Omental fat pad (tissue), 4 donors: ENCODE measurements at places on chromosomes 16 and 17. TPM values are rescaled to one million over a fixed set of nuclear protein-coding genes. Genes with fewer than 3 reads are reported as not detected.

GRCh38 chr17:49555495-49556222, 20.0 kb upstream of the NXPH3 start:
- DNase-seq, result no peak

GRCh38 chr17:1870592-1870991, 40.8 kb downstream of the RPA1 start:
- no peak for DNase-seq

GRCh38 chr17:65707780-65708179, 146.3 kb upstream of the AXIN2 start:
- no peak for DNase-seq

- DNase-seq, result no peak
Measured at GRCh38 chr16:82639263-82639662, 12.5 kb downstream of the CDH13 start.

DNA sequence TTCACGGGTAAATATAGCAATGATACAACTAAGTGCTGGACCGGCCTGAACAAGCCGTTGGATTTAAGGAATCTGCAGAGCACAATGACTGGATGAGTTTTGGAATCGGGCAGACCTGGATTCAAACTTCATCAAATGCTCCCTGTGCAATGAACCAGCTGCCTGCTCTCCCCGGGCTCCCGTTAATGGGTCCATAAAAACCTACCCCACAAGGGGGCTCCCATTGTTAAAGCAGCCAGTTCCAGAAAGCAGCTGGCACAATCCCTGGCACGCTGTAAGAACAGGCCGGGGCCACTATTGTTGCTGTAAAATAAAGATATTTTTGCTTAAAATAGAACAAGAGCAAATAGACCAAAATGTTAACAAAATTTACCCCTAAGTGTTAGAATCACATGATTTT, 131.9 kb downstream of the C16orf95 start:
- DNase-seq, result no peak

- peak; percentile 32 for DNase-seq
Measured at GRCh38 chr16:73713778-73714495, 582.7 kb upstream of the PSMD7 start.

ELAC2 gene
- total RNA-seq, result 89.5 TPM

SPATA32 gene
- total RNA-seq, result 0.65 TPM

GRCh38 chr17:80316927-80317705, 56.5 kb downstream of the RNF213 start:
- no peak for DNase-seq

DNA sequence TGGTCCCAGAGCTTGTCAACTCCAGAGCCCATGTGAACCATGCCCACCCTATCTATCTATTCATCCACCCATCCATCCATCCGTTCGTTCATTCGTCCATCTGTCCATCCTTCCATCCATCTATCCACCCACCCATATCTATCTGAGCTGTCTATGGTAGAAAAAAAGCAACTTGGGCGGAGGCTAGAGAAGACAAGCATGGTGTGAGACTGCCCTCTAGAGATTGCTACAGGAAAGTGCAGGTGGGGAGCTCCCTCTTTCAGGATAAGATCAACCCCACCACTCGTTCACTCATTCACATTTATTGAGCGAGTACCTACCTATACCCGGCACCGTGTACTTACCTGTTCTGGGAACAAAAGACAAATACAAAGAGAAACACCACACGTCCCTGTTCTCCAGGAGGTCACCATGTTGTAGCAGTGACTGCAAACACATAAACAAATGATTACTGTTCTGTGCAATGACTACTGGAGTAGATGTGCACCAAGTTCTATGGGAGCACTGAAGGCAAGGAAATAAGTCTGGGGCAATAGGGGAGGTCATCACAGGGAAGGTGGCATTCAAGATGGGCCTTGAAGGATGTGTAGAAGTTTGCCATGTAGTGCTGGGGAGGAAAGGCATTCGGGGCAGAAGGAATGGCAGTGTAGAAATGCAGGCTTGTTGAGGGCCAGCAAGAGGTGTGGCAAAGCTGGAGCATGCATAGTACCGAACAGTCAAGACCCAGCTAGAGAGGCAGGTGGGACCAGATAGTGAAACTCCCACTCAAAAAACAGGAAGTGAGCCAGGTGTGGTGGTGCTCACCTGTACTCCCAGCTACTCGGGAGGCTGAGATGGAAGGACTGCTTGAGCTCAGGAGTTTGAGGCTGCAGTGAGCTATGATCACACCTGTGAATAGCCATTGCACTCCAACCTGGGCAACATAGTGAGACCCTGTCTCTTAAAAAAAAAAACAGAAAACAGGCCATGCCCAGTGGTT, 13.4 kb upstream of the ATP5MC1 start:
- DNase-seq, result no peak

DNA sequence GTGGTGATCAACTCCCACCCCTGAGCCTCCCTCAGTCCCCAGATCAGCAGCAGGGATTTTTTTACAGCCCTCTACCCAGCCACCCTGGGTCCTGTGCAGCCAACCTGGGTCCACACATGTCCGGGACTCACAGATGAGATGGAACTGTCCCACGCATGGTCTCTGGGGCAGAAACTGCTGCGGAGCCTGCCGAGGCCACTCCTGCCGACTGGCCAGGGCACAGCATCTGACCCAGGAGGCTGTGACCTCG, 48.0 kb upstream of the ZCCHC14 start:
- DNase-seq, result no peak

DNA sequence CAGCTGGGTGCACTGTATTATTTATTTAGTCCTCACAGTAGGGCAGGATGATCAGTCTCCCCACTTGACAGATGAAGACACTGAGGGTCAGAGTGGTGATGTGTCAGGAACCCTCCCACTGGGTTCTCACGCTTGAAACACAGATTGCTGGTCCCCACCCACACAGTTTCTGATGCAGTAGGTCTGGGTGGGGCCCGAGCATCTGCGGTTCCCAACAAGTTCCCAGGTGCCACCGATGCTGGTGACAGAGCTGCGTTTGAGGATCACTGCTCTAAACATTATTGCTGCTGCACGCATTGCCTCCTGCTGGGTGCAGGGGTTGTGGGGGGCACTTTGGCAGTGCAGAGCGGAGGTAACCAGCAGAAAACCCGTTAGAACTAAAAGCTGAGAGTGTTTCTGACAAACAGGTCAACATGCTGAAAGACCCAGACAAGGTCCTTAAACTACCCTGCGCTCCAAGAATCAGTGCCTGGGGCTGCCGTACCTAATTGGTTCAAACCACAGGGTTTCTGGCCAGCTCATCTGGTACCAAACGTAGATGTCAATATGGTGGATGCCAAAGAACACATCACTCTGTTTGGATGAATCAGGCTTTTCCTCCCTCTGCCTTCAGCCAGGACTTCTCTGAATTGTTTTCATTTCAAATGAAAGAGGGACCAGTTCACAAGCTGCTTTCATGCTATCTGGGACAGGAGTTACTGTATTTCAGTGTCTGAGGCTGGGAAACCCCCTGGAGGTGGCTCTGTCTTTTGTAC, 76.0 kb downstream of the ABCC1 start:
- DNase-seq, result no peak

- DNase-seq, result no peak
Measured at GRCh38 chr16:67779256-67780014, 26.9 kb downstream of the RANBP10 start.

GDPD3 gene
- total RNA-seq, result 1.6 TPM

- no peak for DNase-seq
Measured at GRCh38 chr16:11066261-11066870, 122.0 kb downstream of the CLEC16A start.

KRT28 gene
- total RNA-seq, result not detected

- DNase-seq, result no peak
Measured at GRCh38 chr16:50318796-50319578, 49.8 kb downstream of the BRD7 start.

GRCh38 chr17:50754521-50754920, 12.8 kb downstream of the ANKRD40CL start:
- no peak for DNase-seq

DNA sequence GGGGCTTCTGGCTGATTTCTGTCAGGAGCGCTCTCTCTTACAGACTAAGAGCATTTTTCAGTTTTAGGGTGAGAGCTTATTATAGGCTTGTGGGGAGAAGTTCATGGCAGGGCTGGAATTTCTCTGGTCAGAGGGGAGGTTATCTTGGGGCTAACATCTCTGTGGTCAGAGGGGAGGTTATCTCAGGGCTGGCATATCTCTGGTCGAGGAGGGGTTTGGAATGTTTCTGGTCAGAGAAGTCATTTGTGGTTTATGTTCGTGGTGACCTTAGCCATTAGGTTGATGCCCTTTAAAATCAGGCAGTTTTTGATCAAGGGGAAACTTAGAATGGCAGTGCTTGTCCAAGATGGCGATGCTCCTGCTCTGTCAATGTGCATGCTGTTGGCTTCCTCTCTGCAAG, 10.8 kb upstream of the USP31 start:
- DNase-seq, result no peak

DNA sequence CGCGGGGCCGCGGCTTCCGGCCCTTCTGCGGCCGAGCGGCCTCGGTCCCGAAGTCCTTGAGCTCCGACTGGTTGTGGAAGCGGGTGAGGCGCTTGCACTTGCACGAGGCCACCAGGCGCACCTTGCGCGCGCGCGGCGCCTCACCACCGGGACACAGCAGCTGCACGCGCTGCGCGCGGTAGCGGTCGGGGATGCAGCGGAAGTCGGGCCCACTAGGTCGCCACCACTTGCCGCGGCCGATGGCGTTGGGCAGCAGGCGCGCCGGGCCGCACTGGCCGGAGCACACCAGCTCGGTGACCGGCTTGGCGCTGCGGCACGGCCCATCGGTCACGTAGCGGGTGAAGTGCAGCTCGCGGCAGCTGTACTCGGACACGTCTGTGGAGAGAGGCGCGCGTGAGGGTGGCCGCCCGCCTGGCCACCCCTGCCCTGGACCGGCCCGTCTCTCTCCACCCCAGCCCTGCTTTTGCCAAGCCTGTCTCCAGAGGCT, 3.2 kb downstream of the SOST start:
- no peak for DNase-seq

DNA sequence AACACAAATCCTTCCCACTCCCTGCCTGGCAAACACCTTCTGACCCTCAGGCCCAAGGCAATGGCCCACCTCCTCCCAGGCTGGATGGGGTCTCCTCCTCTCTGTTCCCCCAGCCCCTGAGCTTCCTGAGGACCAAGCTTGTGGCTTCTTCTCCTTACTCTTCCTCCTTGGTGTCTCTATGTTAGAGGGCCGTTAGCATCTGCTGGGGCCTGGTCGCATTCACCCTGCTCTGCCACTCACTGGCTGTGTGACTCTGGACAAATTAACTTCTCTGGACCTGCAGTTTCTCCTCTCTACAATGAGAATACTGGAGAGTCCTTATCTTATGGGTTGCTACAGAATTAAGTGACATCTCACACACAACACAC, 725 bp upstream of the MT2A start:
- DNase-seq, result no peak

DNA sequence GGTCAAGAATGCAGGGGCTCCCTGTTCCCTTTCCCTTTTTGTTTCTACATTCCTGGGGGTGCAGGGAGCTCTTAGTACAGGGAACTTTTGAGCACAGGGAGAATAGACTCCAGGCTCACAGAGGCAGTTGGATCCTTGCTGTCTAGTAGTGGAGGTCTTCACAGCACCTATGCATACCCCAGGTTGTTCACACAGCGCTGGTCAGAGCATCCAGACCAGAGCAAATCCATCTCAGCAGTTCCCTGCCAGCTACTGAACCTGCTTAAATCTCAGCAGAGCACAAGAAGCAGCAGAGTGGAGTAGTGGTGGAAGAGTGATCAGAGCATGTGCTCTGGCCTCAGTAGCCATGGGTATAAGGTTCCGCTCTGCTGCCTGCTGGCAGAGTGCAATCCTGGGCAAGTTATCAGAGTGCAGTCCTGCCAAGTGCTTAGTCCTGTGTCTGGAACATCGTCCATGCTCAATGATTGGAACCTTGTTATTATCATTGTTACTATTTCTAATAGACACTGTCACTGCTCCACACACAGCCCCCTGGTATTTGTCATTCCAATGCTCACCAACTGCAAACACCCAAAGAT, 220.4 kb downstream of the CBLN1 start:
- no peak for DNase-seq

GRCh38 chr17:50184611-50185398, 16.6 kb downstream of the COL1A1 start:
- DNase-seq, result no peak

- DNase-seq, result no peak
Measured at GRCh38 chr16:30372038-30372712, 1.9 kb upstream of the TBC1D10B start.

DNA sequence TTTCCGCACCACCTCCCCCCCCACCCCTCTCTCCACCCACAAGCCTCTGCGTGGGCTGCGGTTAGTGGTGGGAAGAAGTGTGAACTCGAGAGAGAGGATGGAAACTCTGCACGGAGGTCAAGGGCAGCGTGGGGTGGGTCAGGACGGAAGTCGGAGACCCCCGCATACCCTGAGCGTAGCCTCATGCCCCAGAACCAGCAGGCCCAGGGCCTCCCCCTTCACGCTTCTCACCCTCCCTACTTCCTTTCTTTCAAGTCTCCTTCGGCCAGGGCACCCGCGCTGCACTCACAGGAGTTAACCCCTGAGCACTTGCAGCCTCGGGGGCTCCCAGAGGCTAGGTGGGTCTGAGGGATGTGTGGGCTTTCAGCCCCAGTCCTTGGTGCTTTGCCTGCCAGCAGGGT, 9.2 kb downstream of the TBKBP1 start:
- no peak for DNase-seq

GRCh38 chr17:4788159-4788806, 481 bp upstream of the GLTPD2 start:
- no peak for DNase-seq

DNA sequence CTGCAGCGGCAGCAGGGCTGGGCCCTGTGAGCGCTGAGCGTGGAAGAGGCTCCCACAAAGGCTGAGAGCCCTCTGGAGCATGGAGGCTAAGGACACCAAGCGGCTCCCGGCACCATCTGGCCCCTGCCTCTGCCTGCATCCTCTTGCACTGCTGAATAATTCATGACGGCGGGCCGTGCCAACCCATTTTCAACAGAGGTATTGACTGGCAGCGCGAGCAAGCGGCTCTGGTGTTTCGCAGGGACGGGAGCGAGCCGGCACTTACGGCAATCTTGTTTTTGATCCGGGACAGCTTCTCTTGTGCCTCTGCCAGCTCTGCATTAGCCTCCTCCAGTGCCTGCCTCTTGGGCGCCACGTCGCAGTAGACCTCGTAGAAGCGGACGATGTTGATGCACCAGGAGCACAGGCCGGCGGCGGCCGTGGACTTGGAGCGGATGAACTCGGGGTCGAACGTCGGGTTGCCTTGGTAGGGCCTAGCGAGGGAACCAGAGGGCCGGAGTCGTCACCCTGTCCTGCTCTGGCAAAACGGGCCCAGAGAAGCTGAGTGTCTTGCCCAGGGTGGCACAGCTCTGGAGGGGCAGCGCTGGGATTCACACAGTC, 80.4 kb downstream of the PGS1 start:
- no peak for DNase-seq

GRCh38 chr16:85274924-85275323, 162.7 kb upstream of the CIBAR2 start:
- DNase-seq, result no peak

DNA sequence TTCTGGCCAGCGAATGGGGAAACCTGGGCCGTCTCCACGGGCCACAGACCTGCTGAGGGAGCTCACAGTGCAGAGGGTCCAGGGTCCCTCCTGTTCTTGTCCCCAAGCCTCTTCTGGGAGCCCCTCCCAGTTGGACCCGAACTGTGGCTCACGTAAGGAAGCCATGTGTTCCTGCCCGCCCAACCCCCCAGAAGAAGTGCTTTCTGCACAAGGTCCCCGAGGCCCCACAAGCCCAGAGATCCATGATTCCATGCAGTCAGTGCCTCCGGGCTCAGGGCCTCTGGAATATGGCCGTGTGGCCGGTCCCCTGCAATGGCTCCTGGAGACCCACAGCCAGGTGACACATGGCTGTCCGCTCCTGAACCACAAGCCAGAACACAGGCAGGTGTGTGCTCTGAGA, 272.4 kb downstream of the C16orf95 start:
- DNase-seq, result no peak
